ENCODE measurements at places on chromosomes 1 and 21.

- no peak for DNase-seq
Measured at GRCh38 chr1:241310451-241310850, 46.6 kb downstream of the RGS7 start.

GRCh38 chr1:59994302-59995198, 68.0 kb upstream of the CYP2J2 start:
- no peak for DNase-seq

DNA sequence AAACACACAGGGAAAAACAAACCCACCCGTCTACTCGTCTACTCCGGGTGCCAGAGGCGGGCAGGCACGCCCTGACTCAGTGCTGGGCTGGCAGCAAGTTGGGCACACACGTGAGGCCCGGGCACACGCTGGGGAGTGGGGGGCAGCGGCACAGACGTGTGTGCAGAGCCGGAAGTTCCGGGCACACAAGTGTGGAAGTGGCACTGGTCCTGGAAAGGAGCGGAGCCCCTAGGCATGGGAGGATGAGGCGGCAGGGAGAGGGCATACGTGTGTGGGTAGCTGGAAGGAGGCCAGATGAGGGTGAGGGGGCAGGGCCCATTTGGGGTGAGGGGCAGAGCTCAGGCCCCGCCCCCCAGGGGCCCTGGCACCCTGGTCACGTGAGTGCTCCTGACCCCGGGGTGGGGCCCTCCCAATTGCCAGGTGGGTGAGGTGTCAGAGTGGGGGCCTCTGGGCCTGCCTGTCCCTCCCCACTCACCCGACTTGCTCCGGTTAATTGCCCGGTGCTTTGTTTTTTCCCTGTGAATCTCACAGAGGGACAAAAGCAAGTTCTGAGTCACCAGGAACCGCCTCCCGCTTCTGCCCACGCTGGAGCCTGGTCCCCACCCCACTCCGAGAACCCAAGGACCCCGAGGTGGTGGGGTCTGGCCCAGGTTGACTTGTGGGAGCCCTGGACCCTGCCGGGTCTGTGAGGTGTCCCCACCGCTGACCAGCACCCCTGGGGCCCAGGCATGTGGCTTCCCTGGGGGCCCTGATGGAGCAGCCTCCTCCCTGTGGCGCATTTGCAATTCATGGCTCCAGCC, 104.8 kb upstream of the CASZ1 start:
- DNase-seq: no peak

DNA sequence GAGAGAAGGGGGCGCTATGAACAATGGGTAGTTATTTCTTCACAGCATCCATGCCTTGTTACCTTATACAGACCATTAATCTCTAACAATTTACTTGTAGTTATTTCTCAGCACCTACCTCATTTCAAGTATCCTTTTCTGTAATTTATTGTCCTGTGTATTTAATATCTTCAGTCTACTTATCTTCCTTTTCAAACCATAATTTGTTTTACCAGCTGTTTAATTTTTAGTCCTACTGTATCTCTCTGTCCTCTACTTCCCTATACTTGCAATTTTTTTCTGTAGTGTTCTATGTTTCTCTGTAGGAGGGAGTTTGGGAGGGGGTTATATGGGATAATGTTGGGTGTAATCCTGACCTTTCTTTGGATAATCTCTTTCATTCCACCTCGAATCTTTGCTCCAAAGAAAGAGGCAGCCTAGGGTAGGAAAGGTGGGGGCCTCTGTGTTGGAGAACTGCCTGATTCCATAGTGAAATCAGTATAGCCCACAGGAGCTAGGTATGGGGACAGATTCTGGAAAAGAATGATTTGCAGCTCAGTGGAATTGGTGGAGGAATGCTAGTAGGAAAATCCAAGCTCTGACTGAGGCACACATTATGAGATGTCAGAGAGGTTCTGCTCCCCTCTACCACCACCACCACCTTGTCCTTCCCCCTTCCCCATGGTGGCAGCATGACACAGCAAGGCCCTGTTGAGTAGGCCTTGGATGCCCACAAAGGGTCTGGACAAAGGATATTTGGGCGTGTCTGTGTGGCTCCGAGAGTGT, 642 bp downstream of the MLLT11 start:
- no peak for DNase-seq
